ENCODE measurements at places on chromosomes 7 and 10. TPM values are rescaled to one million over a fixed set of nuclear protein-coding genes. Genes with fewer than 3 reads are reported as not detected.

VGF gene
- not detected for total RNA-seq

DNA sequence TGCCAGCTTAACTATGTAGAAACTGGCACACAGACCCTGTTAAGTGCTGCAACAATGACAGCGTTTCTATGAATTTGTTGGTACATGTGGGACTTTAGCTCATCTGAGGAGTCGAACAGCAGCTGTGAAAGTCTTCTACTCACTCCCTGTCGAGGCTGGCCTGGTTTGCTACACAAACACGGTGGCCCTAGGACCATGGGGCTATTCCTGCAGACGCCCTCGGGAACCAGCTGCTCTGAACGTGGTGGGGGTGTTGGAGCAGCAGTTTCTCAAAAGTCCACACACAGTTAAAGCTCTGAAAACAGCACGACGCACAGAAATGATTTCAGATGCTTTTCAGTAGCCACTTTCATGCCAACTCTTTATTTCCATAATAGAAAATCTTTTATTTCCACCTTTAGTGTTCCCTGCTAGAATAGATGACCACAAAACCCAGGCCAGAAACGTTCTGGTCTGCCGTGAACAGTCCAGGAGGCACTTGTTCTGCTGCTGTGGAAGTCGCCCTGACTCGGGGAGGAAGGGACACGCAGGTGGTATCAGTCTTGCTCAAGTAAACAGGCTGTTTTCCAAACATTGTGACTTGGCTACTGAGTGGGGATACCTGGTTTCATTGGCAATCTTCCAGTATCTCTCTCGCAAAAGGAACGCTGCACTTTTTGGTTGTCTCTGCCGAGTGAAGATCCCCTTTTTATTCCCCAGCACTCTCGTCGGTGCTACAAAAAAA is 21.5 kb downstream of the GUSB start:
- H3K27me3 ChIP-seq = no peaks in the 10 kb centered on the region
- no peak overlapping the region for H3K4me3 ChIP-seq
- H3K4me1 ChIP-seq = no peaks in the 10 kb centered on the region
- H3K36me3 ChIP-seq = peaks cover 4% of the 10 kb centered on the region
- peak; percentile 82 for DNase-seq

COBL gene
- 24.0 TPM for total RNA-seq

GRCh38 chr10:33643042-33643441 is 308.6 kb upstream of the NRP1 start:
- H3K36me3 ChIP-seq = no peaks in the 10 kb centered on the region
- DNase-seq = no peak
- H3K4me3 ChIP-seq = no peak overlapping the region

GRCh38 chr10:52410916-52411315 is 96.8 kb downstream of the DKK1 start:
- H3K4me1 ChIP-seq = no peaks in the 10 kb centered on the region
- no peaks in the 10 kb centered on the region for H3K27me3 ChIP-seq
- H3K4me3 ChIP-seq = no peak overlapping the region
- no peaks in the 10 kb centered on the region for H3K36me3 ChIP-seq
- no peak overlapping the region for H3K27ac ChIP-seq

DNA sequence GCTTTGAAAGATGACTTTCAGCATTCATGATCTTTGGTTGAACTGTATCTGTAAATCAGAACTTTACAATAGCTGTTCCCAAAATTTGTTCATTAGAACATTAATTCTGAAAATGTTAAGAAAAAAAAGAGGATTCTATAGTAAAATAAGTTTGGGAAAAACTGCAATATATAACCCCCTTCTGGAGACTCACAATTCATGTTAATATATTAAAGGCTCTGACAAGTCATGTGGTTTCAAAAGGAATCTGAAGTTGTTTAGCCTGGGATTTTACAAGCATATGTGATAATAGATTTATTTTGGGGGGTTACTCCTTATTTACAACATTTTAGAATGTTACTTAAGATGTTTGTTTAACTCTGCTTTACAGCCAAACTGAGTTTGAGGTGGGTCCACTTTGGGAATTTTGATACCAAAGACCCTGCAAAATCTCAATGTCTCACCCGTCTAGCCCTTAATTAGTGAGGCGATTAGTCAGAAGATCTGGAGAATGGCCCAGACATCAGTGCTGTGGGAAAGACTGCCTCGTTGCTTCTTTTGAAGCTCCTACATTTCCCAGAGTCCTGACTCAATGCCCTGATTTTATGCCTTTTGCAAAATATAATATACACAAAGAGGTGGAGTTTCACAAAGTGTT is 40.0 kb downstream of the CDK1 start:
- peaks cover 7% of the 10 kb centered on the region for H3K4me1 ChIP-seq
- H3K27ac ChIP-seq = no peak overlapping the region
- no peak for DNase-seq
- no peaks in the 10 kb centered on the region for H3K36me3 ChIP-seq

SFXN2 gene
- 7.1 TPM for total RNA-seq

DNA sequence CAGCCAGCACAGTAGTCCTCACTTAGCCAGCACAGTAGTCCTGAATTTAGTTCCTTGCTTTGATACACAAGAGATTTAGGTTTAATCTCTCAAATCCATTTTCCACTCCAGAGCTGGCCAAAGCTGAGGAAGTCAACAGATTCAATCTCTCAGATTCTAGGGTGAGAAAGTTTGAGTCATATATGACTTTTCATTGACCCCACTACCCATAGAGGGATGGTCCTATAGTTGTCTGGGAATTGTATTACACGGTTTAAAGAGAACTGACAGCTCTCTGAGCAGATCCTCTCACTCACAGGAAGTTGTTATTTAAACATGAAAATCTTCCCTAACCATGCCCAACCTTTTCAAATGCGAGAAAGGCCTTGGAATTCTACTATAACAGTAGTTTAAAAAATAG is 641.8 kb upstream of the SEMA3D start:
- no peaks in the 10 kb centered on the region for H3K4me1 ChIP-seq
- H3K27me3 ChIP-seq = no peaks in the 10 kb centered on the region
- no peak overlapping the region for H3K27ac ChIP-seq
- no peak overlapping the region for H3K4me3 ChIP-seq

GRCh38 chr10:71299071-71299785 is 19.8 kb upstream of the SLC29A3 start:
- DNase-seq = no peak
- H3K27me3 ChIP-seq = no peaks in the 10 kb centered on the region
- H3K4me3 ChIP-seq = no peak overlapping the region
- no peaks in the 10 kb centered on the region for H3K4me1 ChIP-seq

POLR1F gene
- total RNA-seq = 2.9 TPM

LRIT1 gene
- total RNA-seq = not detected

DNA sequence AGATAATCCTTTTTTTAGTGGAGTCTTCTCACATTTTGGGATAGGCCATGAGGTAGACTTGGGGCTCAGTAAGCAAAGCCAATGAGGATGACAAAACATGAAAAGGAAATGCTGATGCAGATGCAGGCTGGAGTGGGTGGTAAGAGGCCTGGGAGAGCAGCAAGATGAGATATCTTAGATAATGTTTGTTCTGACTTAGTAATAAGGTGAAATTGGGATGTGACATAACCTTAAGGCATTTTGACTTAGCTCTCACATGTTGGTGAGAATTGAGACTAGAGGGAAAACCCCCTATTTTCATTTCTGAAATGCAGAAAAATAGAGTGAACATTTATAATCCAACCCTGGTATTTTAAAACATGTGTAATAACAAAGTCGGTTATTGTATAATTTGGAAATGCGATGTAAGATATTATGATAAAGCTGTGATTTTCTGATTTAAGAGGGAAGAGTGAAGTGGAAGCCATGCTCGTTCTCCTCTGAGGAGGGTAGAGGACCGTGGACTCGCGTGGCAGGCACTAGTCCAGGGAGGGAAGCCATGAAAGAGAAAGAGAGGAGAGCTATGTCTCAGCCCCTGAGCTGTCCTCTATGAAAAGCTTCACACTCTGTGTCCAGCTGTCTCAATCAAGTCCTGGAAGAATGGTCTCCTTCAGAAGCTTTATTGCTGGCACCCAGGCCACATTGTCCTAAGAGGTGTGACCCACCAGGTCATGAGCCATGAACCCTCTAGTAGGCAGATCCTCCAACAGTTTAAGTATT is 57.3 kb downstream of the ST7 start:
- DNase-seq = no peak
- no peak overlapping the region for H3K27ac ChIP-seq
- H3K27me3 ChIP-seq = no peaks in the 10 kb centered on the region
- H3K4me1 ChIP-seq = no peaks in the 10 kb centered on the region

DNA sequence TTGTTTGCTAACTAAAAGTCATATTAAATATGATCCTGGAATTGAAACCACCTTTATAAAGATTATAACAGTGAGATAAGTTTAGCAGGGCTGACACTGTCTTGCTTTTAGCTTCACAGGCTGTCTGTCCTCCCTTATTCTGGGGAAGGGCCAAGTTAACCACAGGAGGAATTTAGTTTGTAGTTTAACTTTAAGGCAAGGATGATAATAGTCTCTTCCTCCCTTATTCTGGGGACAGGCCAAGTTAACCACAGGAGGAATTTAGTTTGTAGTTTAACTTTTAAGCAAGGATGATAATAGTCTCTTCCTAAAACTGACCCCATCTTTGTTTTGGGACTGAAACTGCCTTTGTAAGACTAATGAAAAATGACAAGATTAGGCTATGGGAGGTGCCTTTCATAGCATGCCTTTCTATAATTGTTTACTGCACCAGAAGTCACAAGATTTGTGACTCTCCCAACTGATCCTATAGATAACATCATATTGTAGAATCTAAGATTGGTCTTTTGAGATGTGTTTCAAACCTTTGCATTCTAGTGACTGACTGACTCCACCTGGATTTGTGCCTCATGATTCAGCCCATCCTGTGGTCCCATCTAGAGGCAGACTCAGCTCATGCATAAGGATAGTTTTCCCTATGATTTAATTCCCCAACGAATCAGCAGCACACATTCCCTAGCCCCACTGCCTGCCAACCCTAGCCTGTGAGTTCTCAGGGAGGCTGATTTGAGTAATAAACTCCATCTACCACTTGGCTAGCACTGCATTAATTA is 212.0 kb downstream of the MAGI2 start:
- no peak overlapping the region for H3K4me3 ChIP-seq
- no peaks in the 10 kb centered on the region for H3K4me1 ChIP-seq
- H3K36me3 ChIP-seq = no peaks in the 10 kb centered on the region
- H3K27ac ChIP-seq = no peak overlapping the region
- no peak for DNase-seq
- no peaks in the 10 kb centered on the region for H3K27me3 ChIP-seq

DNA sequence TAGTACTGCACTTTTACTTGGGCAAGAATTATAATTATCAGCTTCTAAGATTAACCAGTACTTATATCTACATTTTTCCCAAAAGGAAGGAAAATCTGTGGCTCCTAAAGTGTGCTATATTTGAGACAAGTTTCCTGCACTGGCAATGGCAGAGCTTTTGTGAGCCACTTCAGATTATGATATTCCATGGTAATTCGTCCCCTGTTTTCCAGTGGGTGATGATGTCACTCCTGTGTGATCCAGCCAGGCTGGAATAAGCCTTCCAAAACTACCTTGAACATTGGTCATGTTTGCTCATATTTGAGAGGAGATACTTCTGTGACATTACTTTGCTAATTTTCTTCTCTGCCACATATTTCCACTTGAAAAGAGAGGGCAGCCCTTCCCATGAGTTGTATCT is 302.1 kb downstream of the MDFIC start:
- no peak overlapping the region for H3K4me3 ChIP-seq
- DNase-seq = no peak
- no peaks in the 10 kb centered on the region for H3K4me1 ChIP-seq
- no peaks in the 10 kb centered on the region for H3K27me3 ChIP-seq
- no peak overlapping the region for H3K27ac ChIP-seq

Measured in right lobe of liver (tissue), 6 donors.